Stimulated activated CD8-positive, alpha-beta memory T cell treated with anti-CD3 and anti-CD28 coated beads, Interleukin-15, amount 100 ng/mL, for 4 hours (primary cell): ENCODE measurements at places on chromosomes 16 and 17.

DNA sequence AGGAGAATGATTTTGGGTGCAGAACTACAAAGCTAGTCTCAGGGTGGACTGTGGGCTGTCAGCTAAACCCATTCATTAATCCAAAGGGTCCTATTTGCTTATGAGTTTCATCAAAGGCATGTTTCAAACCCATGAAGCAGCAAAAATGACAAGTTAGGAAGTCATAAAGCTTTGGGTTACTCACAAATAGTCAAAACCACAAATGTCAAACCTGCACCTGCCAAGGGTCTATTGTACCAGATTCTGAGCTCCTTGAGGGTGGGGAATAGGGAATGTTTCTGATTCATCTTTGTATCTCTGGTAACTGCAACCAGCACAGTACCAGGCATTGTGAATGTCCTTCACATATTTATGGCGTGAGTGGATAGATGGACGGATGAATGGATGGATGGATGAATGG is 317.7 kb downstream of the MAF start:
- no peak for DNase-seq

GRCh38 chr16:56889206-56889605 is 24.2 kb downstream of the SLC12A3 start:
- DNase-seq = no peak

- DNase-seq = no peak
Measured at GRCh38 chr16:27624154-27625049, 74.5 kb downstream of the KATNIP start.

GRCh38 chr17:77476931-77477805 is 336.4 kb downstream of the SEC14L1 start:
- DNase-seq = no peak

GRCh38 chr16:13542284-13542683 is 377.7 kb upstream of the ERCC4 start:
- no peak for DNase-seq

- DNase-seq = no peak
Measured at GRCh38 chr17:73455050-73455687, 143.4 kb upstream of the CDC42EP4 start.

DNA sequence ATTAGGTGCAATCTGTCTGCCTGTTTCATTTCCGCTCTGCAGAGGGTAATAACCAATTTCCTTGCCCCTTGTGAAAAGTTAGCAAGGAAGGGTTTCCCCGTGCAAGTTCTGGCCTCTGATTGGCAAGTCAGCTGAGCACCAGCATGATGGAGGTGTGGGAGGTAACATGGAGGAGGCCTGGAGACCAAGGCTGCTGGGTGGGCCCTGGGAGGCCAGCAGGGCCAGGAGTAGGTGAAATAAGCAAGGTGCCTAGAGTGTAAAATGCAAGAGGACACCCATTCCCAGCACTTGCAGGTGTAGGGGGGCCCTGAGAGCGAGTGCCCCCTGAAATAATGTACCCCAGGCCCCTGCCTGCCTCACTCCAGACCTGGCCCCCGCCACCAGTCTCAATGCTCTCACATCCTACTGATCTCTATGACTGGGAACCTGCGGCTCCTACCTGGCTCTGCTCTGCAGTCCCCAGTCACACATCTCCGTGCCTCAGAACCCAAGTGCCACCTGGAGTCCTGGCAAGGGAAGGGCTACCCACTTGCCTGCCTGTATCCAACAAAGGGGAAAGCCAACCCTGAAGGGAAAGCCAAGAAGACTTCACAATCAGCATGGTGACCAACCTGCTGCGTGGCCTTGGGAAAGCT is 116.2 kb downstream of the C16orf78 start:
- DNase-seq = no peak

DNA sequence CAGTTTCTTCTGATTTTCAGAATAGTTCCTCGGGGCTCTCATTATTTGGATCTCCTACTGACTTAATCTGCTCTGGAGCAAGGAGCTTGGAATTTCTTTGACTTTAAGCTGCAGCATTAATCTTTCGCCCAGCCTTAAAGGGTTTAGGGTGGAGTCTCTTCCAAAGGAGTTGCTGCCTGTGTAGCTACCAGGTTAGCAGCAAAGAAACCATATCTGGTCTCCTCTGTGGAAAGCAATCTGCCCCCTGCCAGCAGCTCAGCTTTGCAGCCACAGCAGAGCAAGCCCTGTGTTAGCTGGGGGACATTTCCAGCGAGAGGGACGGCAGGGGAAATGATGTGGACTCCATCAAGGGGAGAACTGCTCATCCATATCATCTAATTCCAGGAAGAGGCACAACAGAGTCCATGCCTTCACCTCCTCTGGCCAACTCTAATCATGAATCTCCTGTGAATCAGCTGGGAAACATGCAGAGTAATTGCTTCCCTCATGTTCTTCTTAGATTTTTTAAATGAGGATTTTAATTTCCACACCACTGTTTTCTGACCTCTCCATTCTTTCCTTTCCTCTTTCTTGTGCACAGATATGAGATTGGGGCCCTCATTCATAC is 827.6 kb upstream of the CA10 start:
- DNase-seq = no peak

DNA sequence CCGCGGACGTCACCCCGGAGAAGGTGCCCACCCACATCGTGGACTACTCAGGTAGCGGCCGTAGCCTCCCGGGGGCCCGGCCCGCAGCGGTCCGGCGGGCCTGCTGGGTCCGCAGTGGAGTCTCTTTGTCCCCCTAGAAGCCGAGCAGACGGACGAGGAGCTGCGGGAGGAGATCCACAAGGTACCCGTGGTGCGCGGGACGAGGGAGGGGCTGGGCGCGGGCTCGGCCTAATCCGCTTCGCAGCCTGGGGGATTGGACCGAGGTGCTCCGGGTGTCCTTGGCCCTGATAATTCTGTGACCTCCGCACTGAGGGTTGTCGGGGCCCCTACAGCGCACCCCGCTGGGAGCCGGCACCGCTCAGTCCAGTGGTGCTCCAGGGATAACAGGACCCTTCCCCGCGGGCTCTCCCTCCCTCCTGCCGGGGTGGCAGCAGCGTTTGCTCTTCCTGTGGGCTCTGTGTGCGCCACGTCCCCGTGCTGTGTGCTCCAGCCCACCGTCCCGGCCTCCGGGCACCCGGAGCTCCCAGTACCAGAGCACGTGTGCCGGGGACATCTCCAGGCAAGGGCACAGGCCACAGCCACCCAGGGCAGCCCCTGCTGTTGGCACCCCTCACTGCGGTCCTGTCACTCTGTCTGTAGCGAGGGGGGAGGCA is 713 bp downstream of the RHOT2 start:
- DNase-seq = no peak

DNA sequence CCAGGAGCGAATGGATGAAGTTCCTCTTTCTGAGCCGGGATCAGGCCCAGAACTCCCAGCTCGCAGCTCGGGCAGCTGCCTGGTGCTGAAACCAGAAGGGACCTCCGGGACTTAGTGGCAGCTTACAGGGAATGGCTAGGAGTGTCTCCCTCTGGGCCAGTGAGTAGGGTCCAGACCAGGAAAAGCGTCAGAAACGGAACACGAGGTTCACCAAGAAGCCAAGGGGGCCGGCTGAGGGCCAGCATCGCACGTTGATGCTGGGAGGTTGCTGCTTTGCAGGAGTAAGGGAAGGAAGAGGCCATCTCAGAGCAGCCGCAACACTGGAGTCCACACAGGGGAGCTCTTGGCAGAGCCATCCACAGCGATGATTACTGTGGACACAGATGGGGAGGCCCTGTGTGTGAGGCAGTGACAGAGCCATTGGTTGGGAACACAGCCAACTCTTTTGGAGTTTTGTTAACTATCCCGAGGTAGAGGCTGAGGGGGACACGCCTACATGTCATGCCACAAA is 74.0 kb upstream of the CREBBP start:
- DNase-seq = no peak

- DNase-seq = no peak
Measured at GRCh38 chr17:49898366-49899190, 50.7 kb upstream of the TAC4 start.

- no peak for DNase-seq
Measured at GRCh38 chr17:39667945-39668924, at the start of gene PNMT. Gene PNMT, plus strand, starts transcription at chr17:39668453. Its CDS starts 23 bp downstream, at chr17:39668476.

DNA sequence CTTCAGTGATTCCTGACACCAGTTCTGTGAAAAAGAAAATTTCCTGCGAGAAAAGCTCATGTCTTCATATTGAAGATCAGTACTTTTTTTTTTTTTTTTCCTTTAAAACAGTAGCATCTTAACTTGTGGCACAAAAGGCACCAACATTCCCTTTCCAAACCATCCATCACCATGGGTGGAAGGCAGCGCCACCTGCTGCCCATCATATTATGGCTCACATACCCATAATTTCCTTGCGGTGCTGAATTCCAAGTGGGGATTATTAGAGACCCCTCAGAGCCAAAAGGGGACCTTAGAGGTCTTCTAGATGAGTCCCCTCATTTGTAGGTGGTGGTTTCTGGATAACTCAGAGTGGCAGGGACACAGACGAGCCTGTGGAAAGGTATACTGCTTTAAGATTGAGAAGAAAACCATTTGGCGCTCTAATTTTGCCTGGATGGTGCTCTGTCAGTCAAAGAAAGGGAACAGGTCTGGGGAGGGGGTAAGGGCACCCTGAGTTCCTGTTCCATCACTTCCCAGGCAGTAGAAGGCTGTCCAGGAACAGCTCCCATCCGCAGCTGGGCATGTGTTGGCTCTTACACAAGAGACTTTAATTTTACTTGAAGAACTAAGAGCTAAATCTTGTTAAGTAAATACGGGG is 7.9 kb upstream of the SOST start:
- DNase-seq = no peak

DNA sequence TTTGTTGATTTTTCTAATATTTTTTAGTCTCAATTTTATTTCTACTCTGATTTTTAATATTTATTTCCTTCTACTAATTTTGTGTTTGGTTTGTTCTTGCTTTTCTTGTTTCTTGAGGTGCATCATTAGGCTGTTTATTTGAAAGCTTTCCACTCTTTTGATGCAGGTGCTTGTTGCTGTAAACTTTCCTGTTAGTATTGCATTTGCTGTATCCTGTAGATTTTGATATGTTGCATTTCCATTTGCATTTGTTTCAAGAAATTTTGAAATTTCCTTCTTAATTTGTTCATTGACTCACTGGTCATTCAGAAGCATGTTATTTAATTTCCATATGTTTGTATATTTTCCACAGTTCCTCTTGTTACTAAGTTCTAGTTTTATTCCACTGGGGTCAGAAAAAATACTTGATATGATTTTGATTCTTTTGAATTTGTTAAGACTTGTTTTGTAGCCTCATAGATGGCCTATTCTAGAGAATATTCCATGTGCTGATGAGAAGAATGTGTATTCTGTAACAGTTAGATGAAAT is 43.1 kb upstream of the NACA2 start:
- no peak for DNase-seq
